ENCODE measurements at places on chromosomes 5 and 9.

GRCh38 chr9:6484210-6484609 lies 71.2 kb downstream of the UHRF2 start:
- no peak for DNase-seq

DNA sequence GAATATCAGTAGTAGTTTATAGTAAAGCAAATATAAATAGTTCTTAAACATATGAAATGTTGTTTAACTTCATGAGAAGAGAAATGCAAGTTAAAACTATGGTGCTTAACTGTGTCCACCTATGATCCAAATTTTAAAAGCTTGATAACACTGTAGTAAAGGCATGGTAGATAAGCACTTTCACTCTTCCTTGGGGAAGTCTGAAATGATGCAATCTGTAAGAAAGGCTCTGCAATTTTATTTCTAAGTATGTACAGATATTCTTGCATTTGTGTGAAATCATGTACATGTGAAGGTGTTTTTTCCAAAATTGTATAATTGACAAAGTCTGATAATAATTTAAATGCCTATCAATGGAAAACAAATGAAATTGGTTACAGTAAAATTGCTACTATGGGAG lies 66.9 kb downstream of the SYK start:
- DNase-seq = no peak

- no peak for DNase-seq
These were observed 114.8 kb downstream of the RGS3 start for GRCh38 chr9:113578279-113578865.

GRCh38 chr5:32126691-32127090 lies 47.4 kb downstream of the GOLPH3 start:
- DNase-seq = no peak

DNA sequence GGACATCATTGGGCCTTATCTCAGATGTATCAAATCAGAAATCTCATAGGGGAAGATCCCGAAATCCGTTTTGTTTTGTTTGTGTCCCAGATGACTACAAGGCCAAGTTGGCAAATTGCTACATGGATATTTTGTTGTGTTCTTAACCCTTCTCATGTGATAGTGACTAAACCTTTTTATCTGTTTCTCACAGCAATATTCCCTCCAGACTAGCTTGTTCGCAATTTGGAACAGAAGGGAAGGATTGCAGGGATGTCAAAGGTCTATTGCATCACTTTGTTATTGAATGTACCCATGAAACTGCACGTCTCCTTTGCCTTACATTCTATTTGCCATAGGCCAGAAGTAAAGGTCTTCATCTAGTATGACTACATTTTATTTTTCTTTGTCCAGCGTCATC lies 453.9 kb downstream of the NFIB start:
- no peak for DNase-seq

- DNase-seq = no peak
These were observed 1.6 kb upstream of the TOMM5 start for GRCh38 chr9:37593883-37594448.

- DNase-seq = no peak
These were observed 22.8 kb downstream of the SARDH start for GRCh38 chr9:133715295-133715865.

- DNase-seq = no peak
These were observed 1260.8 kb upstream of the WWC1 start for GRCh38 chr5:167030500-167031120.

- DNase-seq = no peak
These were observed 76.0 kb upstream of the CDH10 start for GRCh38 chr5:24720743-24721142.

GRCh38 chr5:95072281-95072680 lies 212.6 kb downstream of the MCTP1 start:
- DNase-seq = no peak

DNA sequence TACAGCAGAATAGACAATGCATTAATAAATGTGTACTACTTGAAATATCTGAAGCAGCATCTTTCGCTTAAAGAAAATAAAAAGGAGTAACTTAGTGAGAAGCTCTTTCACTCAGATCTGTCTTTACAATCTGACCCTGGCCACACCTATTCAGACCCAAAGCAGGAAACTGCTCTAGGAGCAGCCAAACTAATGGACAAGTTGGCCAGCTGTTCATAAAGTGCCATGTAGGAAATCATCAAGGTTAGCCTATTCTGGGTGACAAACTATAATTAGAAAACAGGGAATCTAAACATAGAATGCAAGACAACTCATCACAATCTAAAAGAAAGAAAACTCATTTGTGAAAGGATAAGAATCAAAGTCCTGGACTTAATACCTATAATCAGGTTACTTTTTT lies 101.3 kb downstream of the AGTPBP1 start:
- DNase-seq = no peak

DNA sequence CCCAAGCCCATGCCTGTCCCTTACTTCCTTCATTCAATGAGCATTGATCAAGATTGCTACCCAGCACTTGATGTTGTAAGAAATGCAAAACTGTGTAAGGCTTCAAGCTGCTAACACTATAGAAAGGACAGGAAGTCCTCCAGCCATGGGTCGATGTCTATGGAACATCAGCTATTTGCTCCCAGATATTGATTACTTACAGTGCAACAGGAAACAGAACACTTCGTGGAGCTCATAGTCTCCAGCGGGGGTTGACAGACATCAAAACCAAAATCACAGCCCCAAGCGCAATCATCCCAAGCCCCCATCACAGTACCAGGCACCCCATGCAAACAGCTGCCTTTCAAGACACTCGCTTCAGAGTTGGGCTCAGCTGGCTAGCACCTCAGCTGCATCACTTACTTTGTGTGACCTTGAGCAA lies 26.8 kb upstream of the DUSP1 start:
- DNase-seq = no peak

DNA sequence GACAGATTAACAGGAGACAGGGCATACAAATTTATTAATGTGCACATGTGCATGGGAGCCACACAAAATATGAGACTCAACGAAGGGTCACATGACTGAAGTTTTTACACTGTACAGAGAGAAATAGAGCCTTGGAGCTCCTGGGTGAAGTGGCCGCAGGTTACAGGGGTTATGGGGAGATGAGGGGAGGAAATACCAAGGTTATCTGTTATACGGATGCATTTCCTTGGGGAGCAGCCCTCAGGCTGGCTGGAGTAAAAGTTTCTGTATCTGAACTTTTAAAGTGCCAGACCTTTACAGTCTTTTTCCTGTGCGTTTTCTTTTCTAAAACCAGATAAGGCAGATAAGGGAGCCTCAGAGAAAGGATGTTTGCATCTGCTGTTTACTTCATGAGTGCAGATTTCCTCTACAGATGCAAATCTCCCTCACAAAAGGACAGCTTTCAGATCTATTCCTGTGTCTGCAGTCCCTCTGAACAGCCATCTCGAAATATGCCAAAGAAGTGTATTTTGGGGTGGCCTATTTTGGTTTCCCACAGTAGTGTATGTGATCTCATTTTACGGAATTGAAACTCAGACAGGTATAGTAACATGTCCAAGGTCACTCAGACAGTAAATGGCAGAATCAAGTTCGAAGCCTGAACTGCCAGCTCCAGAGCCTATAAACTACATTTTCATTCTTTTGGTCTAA lies 139.3 kb upstream of the FBXL17 start:
- no peak for DNase-seq

DNA sequence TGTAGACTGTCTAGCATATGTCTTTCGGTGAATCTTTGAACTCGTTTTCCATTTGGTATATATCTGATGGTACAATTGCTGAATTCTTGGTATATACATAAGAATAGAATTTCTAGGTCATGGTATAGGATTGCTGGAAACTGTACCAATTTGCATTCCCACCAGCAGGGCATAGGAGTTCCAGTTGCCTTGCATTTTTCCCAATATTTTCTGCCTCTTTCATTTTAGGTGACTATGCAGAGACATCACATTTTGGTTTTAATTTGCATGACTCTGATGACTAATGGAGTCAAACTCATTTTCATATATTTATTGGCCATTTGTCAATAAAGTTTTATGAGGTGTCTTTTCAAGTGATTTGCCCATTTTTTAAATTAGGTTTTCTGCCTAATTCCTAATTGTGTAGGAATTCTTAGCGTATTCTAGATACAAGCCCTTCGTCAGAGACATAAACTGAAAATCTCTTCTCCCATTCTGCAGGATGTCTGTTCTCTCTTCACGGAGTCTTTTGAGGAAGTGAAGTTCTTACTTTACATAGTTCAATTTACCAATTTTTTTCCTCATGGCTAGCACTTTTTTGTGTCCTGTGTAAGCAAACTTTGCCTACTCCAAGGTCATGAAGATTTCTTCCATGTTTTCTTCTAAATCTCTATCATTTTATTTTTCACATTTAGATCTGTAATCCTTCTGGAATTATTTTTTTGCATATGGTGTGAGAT lies 28.9 kb upstream of the PDCD1LG2 start:
- no peak for DNase-seq

- no peak for DNase-seq
These were observed 62.5 kb downstream of the GIN1 start for GRCh38 chr5:103057208-103058130.

GRCh38 chr5:155898284-155898683 lies 428.7 kb upstream of the SGCD start:
- DNase-seq = no peak

DNA sequence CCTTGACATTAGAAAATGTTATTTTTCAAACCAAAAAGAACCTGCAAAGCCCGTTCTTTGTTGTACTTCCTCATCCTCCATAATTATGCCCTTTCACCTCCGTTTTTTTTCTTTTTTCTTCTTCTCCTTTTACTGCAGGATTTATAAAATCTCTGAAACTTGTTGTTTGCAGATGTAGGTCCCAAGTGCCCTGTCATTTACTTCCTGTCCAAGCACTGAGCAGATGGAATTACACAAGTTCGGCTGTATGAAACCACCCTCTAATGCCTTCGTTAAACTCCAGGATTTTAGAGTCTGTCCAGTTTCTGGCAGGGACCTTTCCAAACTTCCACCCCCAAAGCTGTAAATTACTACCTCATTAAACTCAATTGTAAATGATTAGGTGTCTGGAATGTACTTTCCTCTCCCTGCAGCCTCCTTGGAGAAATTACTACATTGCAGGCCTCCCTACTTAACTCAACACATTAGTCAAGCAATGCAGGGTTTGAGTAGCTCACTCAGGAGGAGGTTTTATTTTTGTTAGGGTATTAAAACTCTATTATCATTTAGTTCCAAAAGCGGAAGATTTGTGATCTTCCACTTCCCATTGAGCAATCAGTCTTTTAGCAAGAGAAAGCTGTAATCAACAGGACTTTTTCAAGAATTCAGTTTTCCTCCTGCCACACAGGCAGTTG lies 125.6 kb upstream of the LPAR1 start:
- DNase-seq = no peak

DNA sequence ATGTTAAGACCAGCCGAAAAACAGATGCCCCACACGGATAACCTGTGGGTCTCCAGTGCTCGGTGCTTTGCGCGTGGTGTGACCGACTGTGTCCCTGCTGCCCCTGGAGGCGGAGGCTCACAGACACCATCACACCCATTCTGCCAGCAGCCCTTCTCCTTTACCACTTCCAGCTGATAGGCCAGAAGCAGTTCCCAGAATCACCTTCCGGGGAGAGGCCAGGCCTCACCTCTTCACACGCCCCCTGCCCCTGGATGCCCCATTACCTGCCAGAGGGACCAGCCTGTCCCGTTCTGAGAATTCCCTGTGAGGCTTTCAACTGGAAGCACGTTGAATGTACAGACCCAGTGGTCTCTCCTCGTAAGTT lies 21.6 kb upstream of the LRRC14B start:
- DNase-seq = no peak

DNA sequence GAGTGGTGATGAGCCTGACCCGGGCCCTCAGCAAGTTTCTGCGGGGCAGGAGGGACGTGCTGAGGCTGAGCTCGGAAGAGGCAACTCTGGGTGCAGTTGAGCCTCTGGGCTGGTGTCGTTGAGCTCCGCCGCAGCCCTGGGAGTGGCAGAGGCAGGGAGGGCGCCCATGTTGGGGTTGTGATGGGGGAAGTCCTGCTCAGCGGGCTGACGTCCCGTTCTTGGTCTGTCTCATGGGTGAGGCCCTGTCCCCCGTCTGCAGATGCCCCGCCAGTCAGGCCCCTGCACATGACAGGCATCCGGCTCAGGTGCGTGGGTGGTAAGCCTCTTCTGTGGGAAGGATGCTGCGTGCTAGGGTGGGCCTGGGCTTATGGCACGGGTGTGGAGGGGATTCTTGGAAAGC lies 64.3 kb downstream of the RXRA start:
- no peak for DNase-seq

GRCh38 chr5:138961221-138961620 lies 86.1 kb upstream of the LRRTM2 start:
- DNase-seq = no peak

DNA sequence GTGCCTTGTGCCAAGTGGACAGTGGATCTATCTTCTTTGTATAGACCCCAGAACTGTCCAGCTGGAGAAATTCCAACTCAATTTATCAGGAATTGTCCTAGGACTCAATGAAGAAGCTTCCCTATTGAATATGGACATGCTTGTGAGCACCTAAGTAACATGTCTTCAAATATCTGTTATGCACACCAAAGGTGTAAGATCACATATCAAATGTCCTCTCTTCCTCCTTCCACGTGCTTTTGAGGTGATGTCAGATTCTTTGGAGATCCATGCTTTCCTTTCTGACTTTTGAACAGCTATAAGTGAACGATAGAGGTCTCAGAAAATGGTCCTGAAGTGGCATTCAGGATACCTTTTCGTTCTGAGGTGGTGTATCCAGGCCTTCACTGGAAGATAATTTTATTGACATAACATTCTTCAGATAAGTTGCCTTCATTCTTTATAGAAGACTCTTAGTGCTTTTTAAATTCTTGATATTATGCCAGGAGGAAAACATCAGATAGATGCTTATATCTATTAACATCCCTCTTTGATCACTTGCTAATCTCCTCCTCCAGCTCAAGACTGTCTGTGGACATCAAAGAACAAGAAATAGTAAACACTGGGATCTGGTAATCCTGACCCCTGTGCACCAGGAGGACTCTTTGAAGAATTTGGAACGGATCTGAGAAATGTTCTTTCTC lies 246.4 kb downstream of the SMARCA2 start:
- DNase-seq = no peak

GRCh38 chr5:139131465-139131864 lies 66.7 kb downstream of the SIL1 start:
- no peak for DNase-seq

- no peak for DNase-seq
These were observed 18.4 kb downstream of the NKD2 start for GRCh38 chr5:1026700-1027621.

GRCh38 chr5:168434001-168434400 lies 52.3 kb upstream of the RARS1 start:
- no peak for DNase-seq

GRCh38 chr5:140018920-140019644 lies 24.0 kb downstream of the NRG2 start:
- no peak for DNase-seq

- DNase-seq = no peak
These were observed 99.1 kb downstream of the COL23A1 start for GRCh38 chr5:178490935-178491652.

Data from AML-193 (cell line).